ENCODE measurements at places on chromosomes 16 and 17. TPM values are rescaled to one million over a fixed set of nuclear protein-coding genes. Genes with fewer than 3 reads are reported as not detected.

GRCh38 chr17:41810659-41811548, 845 bp downstream of the P3H4 start:
- no peak for DNase-seq

GRCh38 chr17:4834681-4835020, 1.5 kb downstream of the MINK1 start:
- DNase-seq = no peak

GRCh38 chr16:54265575-54266107, 20.9 kb downstream of the IRX3 start:
- no peak for DNase-seq

DNA sequence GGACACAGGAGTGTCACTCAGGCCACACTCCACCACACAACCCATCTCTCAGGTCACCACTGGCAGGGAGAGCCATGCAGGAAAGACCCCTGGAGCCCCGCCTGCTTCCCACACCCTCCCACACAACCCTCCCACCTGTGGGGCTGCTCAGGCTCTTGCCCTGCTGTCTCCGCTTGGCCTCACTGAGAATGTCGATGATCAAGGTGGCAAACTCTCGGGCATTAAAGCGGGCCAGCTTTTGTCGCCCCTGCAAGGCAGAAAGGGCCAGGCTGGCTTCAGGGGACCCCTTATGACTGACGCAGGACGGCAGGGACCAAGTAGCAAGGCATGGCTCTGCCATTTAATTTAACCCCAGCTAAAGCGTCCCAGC, 8.5 kb downstream of the TP53I13 start:
- no peak for DNase-seq

DNA sequence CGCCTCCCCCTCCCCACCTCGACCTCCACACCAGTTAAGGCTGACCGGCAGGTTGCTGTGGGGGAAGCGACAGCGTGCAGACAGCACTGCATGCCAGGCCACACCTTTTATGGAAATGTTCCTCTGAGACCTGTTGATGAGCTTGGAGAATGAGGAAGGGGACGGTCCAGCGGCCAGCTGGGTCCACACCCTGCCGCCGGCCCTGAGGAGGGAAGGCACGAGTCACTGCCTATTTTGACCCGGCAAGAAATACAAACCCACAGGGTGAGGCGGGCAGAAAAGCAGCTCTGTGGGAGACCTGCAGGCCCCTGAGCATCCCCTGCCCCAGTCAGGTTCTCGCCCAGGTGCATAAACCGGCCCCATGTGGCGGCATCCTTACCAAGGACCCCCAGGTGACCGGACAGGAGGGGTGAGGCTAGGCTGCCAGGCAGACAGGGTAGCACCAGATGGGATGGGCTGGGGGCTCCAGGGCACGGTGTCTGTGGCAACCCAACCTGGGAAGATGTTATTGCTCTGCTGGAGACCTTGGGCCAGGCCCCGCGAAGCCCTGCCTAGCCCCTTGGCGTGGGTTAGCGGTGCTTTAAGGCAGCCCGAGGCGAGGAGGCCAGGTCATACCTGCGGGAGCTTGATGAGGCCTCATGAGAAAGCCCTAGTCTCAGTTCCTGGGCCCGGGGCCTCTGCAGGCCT, 12.7 kb downstream of the NATD1 start:
- no peak for DNase-seq

- DNase-seq = no peak
These were observed 9.6 kb downstream of the PMM2 start for GRCh38 chr16:8807189-8807588.

- DNase-seq = no peak
These were observed 128.9 kb upstream of the PMFBP1 start for GRCh38 chr16:72300892-72301291.

DNA sequence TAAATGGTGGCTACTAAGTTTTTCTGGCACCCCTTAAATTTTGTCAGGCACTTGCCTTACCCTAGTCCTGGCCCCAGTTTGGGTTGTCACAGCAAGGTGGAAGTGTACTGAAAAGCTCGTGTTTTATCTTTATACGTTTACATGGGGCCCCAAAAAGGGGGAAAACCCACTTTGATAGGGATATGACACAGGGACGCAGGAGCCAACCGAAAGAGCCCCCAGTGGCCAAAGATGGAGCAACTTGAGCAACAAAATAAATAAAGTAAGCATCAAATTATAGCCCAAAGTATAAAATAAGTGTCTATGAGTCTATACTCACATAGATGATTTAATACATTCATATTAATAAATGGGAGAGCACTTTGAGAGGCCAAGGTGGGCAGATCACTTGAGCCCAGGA, 5.0 kb upstream of the CETP start:
- DNase-seq = no peak

GRCh38 chr16:56783344-56783743, 53.4 kb downstream of the NUP93 start:
- DNase-seq = no peak

DNA sequence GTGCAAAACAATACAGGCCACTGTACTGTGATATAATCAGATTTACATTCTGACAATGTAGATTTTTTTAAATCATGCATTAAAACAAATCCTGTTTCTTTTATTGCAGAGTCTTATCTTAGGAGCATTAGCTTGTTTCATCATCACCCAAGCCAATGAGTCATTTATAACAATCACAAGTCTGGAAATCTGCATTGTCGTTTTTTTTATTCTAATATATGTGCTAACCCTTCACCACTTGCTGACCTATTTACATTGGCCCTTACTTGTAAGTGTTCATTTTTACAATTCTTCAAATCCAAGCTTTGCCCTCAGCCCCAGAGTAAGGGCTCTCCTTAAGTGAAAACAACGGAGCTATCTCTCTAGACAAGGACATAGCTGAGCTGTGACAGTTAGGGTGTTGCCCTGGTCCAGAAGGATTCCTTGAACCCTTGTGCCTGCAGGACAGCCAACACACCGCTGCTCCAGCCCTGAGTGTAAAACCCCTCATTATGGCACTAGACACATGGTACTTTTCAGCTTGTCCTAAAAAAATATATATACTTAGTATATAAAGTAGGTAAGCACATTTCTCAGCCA, 3.7 kb downstream of the CMTM1 start:
- DNase-seq = no peak

GRCh38 chr17:36529121-36529520, 5.5 kb downstream of the MYO19 start:
- DNase-seq = no peak

GRCh38 chr16:86378831-86379504, 131.4 kb upstream of the FOXF1 start:
- DNase-seq = no peak

The RGS11 gene
- total RNA-seq = not detected

The CCDC154 gene
- total RNA-seq = not detected

The KRT12 gene
- not detected for total RNA-seq

Data from liver (tissue), 10 donors.